H4 (cell line): ENCODE measurements at places on chromosomes 4 and X. TPM values are rescaled to one million over a fixed set of nuclear protein-coding genes. Genes with fewer than 3 reads are reported as not detected.

GRCh38 chr4:188812644-188813043 lies 673.4 kb downstream of the TRIML1 start:
- DNase-seq: no peak

DNA sequence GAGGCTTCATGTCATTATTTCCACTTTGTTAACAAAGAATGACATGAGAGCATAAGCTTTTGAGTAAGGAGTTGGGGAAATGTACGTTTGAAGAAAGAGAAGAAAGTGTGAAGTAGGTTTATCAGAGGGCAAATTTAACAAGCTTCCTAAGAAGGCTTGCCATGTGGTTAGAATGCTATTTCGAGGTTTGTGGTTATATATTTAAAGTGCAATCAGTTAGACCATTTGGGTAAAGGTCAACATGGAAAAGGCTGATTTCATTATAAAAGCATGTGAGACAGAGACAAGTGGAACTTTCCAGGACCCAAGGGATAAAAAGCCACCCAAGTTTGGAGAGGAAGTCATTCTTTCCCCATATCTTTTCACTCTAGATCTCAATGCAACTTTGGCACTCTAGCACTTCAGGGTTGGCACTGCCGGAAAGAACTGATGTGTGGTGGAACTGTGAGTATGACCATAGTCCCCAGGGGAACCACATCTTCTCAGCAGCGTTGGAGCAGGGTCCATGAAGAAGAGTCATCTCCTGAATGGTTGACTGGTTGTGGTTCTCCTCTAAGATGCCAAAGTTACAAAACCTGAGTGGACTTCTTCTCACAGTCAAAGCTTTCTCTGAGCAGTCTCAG lies 529.9 kb downstream of the MID1IP1 start:
- DNase-seq: peak; percentile 57

CDX4 gene
- total RNA-seq: not detected in 2 replicates

SPANXA2 gene
- 160 and 223 TPM in 2 replicates for total RNA-seq

DNA sequence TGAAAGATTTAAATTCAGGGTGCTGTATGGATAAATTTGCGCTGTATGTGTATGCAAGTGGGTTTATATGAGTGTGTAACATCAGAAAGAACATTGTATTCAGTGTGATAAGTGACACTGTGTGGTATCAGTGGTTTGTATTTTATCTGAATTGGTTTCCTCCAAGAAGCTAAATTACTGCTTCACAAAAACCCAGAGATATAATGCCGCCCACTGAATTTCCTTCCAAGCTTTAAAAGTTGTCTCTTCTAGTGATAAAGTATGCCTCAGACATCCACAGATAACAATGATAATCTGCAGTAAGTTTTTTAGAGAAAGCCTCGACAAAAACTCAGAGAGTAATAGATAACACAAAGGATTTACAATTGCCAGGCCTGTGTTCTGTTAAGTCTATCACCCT lies 710.6 kb upstream of the HS3ST1 start:
- no peak for DNase-seq
